ENCODE measurements at places on chromosomes 2 and 18. TPM values are rescaled to one million over a fixed set of nuclear protein-coding genes. Genes with fewer than 3 reads are reported as not detected.

PLGLB1 gene
- 0.83 TPM for total RNA-seq

SERPINB12 gene
- total RNA-seq, result not detected

INHA gene
- not detected for total RNA-seq

DSC2 gene
- 2.8 TPM for total RNA-seq

ASXL3 gene
- total RNA-seq, result 1.3 TPM

SOCS6 gene
- total RNA-seq, result 43.4 TPM
